LHCN-M2 (cell line): ENCODE measurements at places on chromosomes 2 and 18. TPM values are rescaled to one million over a fixed set of nuclear protein-coding genes. Genes with fewer than 3 reads are reported as not detected.

Gene UGT1A5
- total RNA-seq = not detected in 2 replicates

Gene MREG
- 3.6 and 4.8 TPM in 2 replicates for total RNA-seq

DNA sequence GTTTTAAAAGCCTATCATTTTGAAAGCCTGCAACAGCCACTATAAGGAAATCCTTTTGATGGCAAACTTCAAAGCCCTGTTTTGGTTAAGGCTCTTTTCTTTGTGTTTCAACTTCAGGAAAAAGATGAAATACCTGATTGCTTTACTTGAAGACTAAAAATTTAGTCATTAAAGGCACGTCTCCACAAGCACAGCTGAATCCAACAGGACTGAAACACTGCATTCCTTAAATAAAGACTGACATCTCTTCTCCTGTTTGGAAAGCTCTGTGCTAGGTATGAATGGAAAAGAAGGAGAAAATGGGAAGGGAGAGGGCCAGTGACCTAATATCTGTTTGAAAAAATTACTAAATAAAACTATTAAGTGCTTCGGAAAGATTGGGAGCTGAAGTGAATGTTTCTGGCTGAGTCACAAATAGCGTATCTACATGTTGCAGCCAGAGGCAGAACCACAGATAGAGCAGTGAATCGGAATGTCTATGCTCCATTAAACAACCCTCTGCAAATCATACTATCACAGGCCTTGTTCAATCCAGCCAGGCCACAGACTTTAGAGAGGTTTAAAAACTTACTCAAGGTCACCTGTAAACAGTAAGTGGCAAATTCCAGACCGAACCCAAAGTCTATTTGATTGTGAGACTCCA is 21.1 kb upstream of the RALBP1 start:
- no peak for DNase-seq

Gene FAM237A
- total RNA-seq = not detected in 2 replicates

Gene LRP2
- not detected in 2 replicates for total RNA-seq

GRCh38 chr2:112692918-112693317 is 27.9 kb upstream of the NT5DC4 start:
- no peak for DNase-seq

DNA sequence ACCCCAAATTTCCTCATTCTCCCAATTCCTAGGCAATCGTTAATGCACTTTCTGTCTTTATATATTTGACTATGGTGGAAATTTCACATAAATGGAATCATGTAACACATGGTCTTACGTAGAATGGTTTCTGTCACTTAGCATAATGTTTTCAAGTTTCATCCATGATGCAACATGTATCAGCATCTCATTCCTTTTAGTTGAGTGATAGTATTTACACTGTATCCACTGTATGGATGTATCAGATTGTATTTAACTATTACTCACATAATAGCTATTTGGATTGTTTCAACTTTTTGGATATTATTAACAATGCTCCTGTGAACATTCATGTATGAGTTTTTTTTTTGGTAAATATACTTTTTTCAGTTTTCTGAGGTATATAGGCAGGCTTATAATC is 982.3 kb upstream of the DDX18 start:
- DNase-seq = no peak

Gene BUB1
- total RNA-seq = 85.4 and 104 TPM in 2 replicates

GRCh38 chr18:56302156-56302555 is 336.2 kb downstream of the TXNL1 start:
- DNase-seq = no peak

- no peak for DNase-seq
These were observed 17.6 kb downstream of the MYL12B start for GRCh38 chr18:3279201-3280185.

Gene TMEM163
- total RNA-seq = 0.06 TPM in 2 replicates
